ENCODE measurements at places on chromosomes 3 and 15.

- no peak overlapping the region for H3K4me3 ChIP-seq
- no peaks in the 10 kb centered on the region for H3K36me3 ChIP-seq
- no peak overlapping the region for H3K27ac ChIP-seq
- DNase-seq = no peak
- no peaks in the 10 kb centered on the region for H3K4me1 ChIP-seq
Measured at GRCh38 chr3:127964816-127965215, 49.8 kb downstream of the KBTBD12 start.

- DNase-seq = no peak
- no peaks in the 10 kb centered on the region for H3K4me1 ChIP-seq
- no peaks in the 10 kb centered on the region for H3K36me3 ChIP-seq
- H3K27me3 ChIP-seq = no peaks in the 10 kb centered on the region
- no peak overlapping the region for H3K4me3 ChIP-seq
Measured at GRCh38 chr3:17491601-17492000, 250.8 kb downstream of the TBC1D5 start.

GRCh38 chr15:86322629-86323028 lies 243.0 kb downstream of the AGBL1 start:
- no peaks in the 10 kb centered on the region for H3K27me3 ChIP-seq
- no peaks in the 10 kb centered on the region for H3K36me3 ChIP-seq
- H3K4me3 ChIP-seq = no peak overlapping the region
- no peaks in the 10 kb centered on the region for H3K4me1 ChIP-seq
- no peak for DNase-seq

- DNase-seq = no peak
- no peak overlapping the region for H3K4me3 ChIP-seq
- H3K4me1 ChIP-seq = no peaks in the 10 kb centered on the region
- H3K27me3 ChIP-seq = no peaks in the 10 kb centered on the region
Measured at GRCh38 chr15:58419803-58420524, 11.8 kb upstream of the LIPC start.

GRCh38 chr3:81743096-81744025 lies 18.1 kb downstream of the GBE1 start:
- H3K27ac ChIP-seq = peak overlapping the region; percentile 25
- H3K4me1 ChIP-seq = peaks cover 46% of the 10 kb centered on the region
- no peaks in the 10 kb centered on the region for H3K27me3 ChIP-seq

DNA sequence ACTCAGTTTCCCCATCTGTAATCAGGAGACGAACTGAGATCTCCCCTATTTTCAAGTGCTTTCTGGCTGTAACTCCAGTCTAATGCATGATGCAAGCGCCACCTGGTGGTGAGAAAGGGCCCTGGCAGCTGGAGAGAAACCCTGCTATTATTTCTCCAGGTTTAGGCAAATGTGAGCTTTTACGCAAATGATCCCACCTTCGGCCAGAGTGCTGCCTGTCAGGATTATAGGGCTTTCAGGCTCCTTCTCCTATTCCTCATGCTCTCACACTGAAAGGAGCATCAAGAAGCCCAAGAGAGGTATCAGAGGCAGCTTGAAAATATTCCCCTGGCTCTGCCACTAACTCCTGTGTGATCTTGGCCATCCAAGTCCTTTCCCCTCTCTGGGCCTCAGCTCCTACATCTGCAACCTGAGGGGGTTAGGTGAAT lies 93.9 kb upstream of the RASGRF1 start:
- no peak overlapping the region for H3K27ac ChIP-seq
- no peaks in the 10 kb centered on the region for H3K27me3 ChIP-seq
- DNase-seq = peak; percentile 90
- no peaks in the 10 kb centered on the region for H3K36me3 ChIP-seq
- no peak overlapping the region for H3K4me3 ChIP-seq

DNA sequence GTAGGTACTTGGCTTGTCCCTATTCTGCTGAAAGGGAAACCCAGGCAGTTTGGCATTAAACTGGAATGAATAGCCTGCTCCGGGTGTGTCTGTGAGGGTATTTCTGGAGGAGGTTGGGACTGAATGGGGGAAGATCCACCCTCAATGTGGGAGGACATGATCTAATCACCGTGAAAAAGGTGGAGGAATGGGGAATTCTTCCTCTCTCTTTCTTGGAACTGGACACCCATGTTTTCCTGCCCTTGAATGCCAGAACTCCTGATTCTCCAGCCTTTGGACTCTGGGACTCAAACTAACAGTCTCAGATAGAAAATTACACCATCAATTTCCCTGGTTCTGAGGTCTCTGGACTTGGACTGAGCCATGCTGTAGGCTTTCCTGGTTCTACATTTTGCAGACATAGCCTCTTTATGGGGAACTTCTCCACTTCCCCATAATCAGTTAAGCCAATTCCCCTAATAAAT lies 391.7 kb downstream of the EDEM1 start:
- H3K27me3 ChIP-seq = no peaks in the 10 kb centered on the region
- no peak overlapping the region for H3K4me3 ChIP-seq
- DNase-seq = no peak
- H3K4me1 ChIP-seq = no peaks in the 10 kb centered on the region
- no peak overlapping the region for H3K27ac ChIP-seq

- DNase-seq = no peak
- H3K4me1 ChIP-seq = no peaks in the 10 kb centered on the region
- H3K4me3 ChIP-seq = no peak overlapping the region
- H3K27me3 ChIP-seq = no peaks in the 10 kb centered on the region
Measured at GRCh38 chr3:20575146-20575545, 389.1 kb upstream of the SGO1 start.

DNA sequence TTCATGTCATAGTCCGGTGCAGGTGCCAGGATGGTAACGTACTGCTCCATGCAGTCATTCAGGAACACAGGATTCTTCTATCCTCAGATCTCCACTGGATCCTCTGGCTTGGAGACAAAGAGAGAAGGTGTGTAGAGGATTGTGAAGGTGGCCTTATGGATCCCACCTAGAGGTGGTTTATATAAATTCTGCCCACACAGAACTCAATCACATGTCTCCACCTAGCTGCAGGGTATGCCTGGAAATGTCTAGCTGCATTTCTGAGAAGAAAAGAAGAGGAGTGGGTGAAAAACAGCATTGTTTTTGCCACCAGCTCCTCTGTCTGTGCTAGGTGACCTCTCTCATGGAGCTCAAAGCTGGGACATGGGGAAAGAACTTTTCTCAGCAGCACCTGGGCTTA lies 478.7 kb downstream of the PDCD6IP start:
- no peaks in the 10 kb centered on the region for H3K27me3 ChIP-seq
- no peaks in the 10 kb centered on the region for H3K4me1 ChIP-seq
- no peak overlapping the region for H3K27ac ChIP-seq
- no peak overlapping the region for H3K4me3 ChIP-seq
- DNase-seq = no peak

DNA sequence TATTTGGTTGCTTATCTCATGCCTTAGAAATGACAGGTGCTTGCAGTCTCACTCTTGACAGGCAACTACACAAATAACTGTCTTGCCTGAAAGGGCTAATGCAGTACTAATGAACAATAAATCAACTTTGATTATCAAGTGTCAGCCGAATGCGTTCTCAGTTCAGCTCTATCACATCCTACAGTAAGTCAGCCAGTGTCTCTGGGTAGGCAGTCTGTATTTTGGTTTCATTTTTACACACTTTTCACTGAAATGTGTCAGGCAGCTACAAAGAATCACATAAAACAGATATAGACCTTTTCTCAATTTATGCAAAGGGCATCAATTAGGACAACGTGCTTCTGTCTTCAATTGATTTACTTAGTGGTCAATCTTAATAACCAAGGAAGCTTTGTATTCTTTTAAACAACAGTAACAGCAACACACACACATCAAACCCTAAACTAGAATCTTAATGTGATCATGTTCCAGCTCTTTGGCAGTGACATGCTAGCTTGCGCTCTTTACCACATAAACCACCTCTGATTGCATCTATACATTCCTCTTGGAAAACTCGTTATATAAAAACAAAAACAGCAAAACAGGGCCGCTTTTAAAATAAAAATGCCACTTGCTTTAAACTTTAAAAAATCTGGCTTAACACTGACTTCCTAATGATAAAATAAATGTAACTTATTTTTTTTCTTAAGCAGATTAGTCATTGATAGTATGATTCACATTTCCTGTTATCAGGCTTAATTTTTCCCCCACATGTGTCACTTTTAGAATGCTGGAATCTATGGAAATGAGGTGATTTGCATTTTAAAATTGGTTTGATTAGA lies 520.4 kb downstream of the FOXP1 start:
- H3K4me3 ChIP-seq = peak overlapping the region; percentile 72
- no peak for DNase-seq
- H3K4me1 ChIP-seq = peaks cover 39% of the 10 kb centered on the region
- no peaks in the 10 kb centered on the region for H3K27me3 ChIP-seq

- no peak for DNase-seq
- H3K27ac ChIP-seq = no peak overlapping the region
- no peak overlapping the region for H3K4me3 ChIP-seq
- H3K4me1 ChIP-seq = no peaks in the 10 kb centered on the region
Measured at GRCh38 chr15:75791337-75791713, 51.9 kb upstream of the UBE2Q2 start.

DNA sequence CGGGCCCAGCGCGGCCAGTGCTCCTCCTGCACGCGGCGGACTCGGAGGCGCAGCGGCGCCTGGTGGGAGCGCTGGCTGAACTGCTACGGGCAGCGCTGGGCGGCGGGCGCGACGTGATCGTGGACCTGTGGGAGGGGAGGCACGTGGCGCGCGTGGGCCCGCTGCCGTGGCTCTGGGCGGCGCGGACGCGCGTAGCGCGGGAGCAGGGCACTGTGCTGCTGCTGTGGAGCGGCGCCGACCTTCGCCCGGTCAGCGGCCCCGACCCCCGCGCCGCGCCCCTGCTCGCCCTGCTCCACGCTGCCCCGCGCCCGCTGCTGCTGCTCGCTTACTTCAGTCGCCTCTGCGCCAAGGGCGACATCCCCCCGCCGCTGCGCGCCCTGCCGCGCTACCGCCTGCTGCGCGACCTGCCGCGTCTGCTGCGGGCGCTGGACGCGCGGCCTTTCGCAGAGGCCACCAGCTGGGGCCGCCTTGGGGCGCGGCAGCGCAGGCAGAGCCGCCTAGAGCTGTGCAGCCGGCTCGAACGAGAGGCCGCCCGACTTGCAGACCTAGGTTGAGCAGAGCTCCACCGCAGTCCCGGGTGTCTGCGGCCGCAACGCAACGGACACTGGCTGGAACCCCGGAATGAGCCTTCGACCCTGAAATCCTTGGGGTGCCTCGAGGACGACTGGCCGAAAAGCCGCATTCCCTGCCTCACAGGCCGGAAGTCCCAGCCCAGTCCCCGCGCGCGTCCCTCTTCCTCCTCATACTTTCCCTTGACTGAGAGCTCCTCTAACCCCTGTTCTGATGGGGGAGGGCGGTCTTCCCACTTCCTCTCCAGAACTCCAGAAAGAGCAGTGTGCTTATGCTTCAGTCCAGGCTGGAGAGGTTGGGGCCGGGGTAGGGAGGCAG lies 1.4 kb upstream of the IL17RC start:
- peak; percentile 50 for DNase-seq
- peaks cover 27% of the 10 kb centered on the region for H3K4me1 ChIP-seq
- H3K36me3 ChIP-seq = no peaks in the 10 kb centered on the region
- H3K27ac ChIP-seq = peak overlapping the region; percentile 87
- no peaks in the 10 kb centered on the region for H3K27me3 ChIP-seq
- peak overlapping the region; percentile 62 for H3K4me3 ChIP-seq

DNA sequence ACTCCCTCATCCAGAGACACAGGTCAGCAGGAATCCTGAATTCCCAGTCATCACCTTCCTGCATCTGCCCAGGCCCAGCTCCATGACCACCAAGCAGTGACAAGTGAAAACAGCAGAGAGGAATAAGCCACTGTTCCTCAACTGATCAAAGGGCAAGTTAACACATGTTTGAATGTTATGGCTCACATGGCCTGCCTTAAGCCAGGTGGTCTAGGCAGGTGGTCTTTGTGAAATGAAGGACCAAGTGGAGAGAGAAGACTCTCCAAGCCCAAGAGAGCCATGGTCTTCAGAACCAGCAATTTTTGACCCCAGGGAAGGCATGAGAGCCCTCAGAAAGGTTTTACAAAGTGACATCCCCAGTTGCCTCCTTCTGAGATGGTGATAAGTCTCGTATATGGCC lies 161.8 kb downstream of the EPHB1 start:
- H3K27ac ChIP-seq = no peak overlapping the region
- DNase-seq = no peak
- H3K4me3 ChIP-seq = no peak overlapping the region
- H3K27me3 ChIP-seq = no peaks in the 10 kb centered on the region

- H3K27ac ChIP-seq = no peak overlapping the region
- no peaks in the 10 kb centered on the region for H3K4me1 ChIP-seq
- no peaks in the 10 kb centered on the region for H3K27me3 ChIP-seq
- no peak overlapping the region for H3K4me3 ChIP-seq
- no peak for DNase-seq
- H3K36me3 ChIP-seq = no peaks in the 10 kb centered on the region
Measured at GRCh38 chr3:122091602-122092295, 36.6 kb downstream of the CD86 start.

DNA sequence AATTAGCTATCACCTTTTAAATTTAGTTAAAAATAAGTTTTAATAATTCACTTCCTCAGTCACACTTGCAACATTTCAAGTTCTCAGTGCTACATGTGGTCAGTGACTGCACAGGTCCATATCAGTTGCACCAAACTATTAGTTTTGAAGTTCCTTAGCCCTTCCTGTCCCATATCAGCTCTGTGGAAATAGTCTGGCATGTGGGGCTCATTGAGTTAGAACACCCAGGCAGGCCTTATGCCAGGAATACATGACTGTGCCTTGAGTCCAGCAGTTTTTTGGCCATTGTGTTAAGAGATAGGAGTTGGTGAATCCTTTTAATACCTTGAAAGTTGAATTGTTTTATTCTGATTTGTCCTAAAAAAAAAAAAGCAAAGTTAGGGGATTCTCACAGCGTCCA lies 153.7 kb upstream of the BFSP2 start:
- H3K4me3 ChIP-seq = no peak overlapping the region
- H3K36me3 ChIP-seq = no peaks in the 10 kb centered on the region
- no peak overlapping the region for H3K27ac ChIP-seq
- H3K4me1 ChIP-seq = no peaks in the 10 kb centered on the region

DNA sequence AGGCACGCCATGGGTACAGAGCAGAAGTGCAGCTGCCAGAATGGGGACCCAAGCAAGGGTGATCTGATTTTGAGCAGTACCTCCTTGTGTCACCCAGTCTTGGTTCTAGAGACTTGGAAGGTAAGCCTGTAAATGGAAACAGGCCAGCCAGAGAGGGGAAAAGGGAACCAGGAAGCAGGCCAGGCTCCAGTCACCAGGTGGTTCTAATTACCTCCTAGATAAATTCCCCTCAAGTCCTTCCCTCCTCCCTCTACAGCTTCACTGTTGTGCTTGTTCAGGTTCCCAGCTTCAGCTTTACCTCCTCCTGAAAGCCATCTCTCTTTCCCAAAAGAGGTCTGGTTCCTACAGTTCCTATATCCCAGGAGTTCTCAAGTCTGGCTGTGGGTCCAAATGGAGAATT lies 58.8 kb upstream of the SLC7A14 start:
- H3K27ac ChIP-seq = no peak overlapping the region
- no peaks in the 10 kb centered on the region for H3K27me3 ChIP-seq
- no peak overlapping the region for H3K4me3 ChIP-seq
- DNase-seq = no peak
- no peaks in the 10 kb centered on the region for H3K36me3 ChIP-seq

GRCh38 chr3:40843851-40844548 lies 319.2 kb downstream of the ZNF621 start:
- no peaks in the 10 kb centered on the region for H3K4me1 ChIP-seq
- H3K36me3 ChIP-seq = no peaks in the 10 kb centered on the region
- no peak for DNase-seq
- no peaks in the 10 kb centered on the region for H3K27me3 ChIP-seq
